Muscle of back (tissue), 13 donors: ENCODE measurements at places on chromosomes 12 and 14.

DNA sequence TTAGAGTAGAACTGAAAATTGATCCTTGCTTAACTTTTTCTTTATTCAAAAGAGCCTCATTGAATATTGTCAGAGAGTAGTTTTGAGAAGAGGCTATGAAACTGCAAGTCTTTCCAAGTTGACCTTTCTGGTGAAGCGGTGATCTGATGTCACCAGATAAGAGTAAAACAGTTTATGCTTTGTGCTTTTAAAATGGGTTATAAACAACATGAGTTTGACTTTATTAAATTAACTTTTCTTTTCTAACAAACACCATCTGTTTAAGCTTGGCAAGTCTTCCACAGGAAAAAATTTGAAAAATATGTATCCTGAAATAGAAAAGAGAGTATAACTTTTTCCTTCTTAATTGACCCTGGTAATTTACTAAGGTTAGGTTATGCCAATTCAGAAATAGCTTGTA, 408.7 kb upstream of the NOVA1 start:
- peak; percentile 45 for DNase-seq

DNA sequence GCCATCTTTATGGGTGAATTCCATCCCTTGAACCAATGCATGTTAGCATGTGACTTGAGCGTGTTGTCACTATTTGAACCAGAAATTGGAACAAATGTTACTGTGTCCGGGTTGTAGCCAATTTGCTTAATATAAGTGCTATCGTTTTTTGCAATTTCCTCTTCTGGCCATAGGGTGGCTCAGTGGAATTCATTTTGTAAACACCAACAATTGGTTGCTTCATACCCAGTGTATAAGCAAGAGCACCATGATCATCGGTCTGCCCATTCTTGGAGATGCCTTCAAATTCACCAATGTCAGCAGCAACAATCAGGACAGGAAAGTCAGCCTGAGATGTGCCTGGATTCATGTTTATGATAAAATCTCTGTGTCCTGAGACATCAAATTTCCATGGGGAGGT, 5.0 kb upstream of the NEDD1 start:
- DNase-seq, result no peak

- DNase-seq, result peak; percentile 27
These were observed 52.4 kb upstream of the EIF5 start for GRCh38 chr14:103281496-103282231.

- DNase-seq, result no peak
These were observed 47.0 kb downstream of the GALNT8 start for GRCh38 chr12:4767186-4767585.

GRCh38 chr12:124149287-124149686, 145.6 kb upstream of the RFLNA start:
- no peak for DNase-seq
